Skin of body (tissue), 3 donors: ENCODE measurements at places on chromosomes 2 and 18. TPM values are rescaled to one million over a fixed set of nuclear protein-coding genes. Genes with fewer than 3 reads are reported as not detected.

DNA sequence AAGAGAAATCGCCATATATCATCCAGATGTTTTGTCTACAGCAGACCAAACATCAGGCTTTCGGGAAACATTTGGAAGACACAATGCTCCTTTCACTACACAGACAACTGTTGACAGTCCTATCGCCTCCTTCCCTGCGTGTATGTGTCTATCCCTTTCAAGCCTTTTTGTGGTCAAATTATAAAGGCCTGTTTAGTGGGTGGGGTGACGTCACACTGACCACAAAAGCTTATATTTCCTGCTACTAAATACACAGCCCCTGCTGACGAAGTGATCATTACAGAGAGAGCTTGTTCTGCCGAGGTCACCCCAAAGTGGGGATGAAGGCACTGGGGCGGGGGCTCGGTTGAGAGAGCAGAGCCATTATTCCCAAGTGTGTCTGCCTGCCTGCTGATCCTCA lies 302.7 kb upstream of the TNP1 start:
- peak; percentile 58 for DNase-seq

- no peak for DNase-seq
These were observed 961.3 kb downstream of the SOCS6 start for GRCh38 chr18:71250191-71250590.

DNA sequence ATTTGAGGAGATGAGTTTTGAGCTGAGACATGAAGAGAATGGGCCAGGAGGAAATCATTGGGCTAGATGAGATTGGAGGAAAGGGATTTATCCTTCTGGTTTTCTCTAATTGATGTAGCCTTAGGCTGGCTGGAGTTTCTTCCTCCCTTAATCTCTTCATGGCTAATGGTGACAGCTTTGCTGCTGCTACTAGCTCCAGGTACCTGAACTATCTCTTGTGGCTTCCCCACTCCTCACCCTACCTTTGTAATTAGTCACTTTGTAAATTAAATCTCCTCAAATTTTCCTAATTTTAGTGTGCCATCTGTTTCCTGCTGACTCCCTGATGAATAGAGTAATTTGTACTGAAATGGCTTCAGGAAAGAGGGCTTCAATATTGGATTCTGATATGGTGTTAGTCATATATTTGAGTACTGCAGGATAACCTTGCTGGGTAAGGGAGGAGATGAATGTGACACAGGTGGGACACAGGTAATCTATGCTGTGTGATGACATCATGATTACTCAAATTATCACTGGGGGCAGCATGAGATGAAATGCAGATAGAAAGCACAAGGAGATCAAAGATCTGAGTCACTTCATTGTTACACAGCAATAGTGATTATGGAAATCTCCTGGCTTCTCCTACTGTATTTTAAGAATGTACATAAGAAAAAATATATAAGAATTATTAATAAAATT lies 1134.1 kb upstream of the DDX18 start:
- no peak for DNase-seq

GRCh38 chr2:176579608-176580007 lies 310.4 kb downstream of the MTX2 start:
- DNase-seq = no peak

GRCh38 chr18:51622702-51623101 lies 425.2 kb upstream of the MEX3C start:
- DNase-seq = no peak

The LGALSL gene
- 46.4 TPM for total RNA-seq
